ENCODE measurements at places on chromosomes 1 and 21. TPM values are rescaled to one million over a fixed set of nuclear protein-coding genes. Genes with fewer than 3 reads are reported as not detected.

OR2G2 gene
- total RNA-seq, result not detected

AMY2A gene
- total RNA-seq, result not detected

DNA sequence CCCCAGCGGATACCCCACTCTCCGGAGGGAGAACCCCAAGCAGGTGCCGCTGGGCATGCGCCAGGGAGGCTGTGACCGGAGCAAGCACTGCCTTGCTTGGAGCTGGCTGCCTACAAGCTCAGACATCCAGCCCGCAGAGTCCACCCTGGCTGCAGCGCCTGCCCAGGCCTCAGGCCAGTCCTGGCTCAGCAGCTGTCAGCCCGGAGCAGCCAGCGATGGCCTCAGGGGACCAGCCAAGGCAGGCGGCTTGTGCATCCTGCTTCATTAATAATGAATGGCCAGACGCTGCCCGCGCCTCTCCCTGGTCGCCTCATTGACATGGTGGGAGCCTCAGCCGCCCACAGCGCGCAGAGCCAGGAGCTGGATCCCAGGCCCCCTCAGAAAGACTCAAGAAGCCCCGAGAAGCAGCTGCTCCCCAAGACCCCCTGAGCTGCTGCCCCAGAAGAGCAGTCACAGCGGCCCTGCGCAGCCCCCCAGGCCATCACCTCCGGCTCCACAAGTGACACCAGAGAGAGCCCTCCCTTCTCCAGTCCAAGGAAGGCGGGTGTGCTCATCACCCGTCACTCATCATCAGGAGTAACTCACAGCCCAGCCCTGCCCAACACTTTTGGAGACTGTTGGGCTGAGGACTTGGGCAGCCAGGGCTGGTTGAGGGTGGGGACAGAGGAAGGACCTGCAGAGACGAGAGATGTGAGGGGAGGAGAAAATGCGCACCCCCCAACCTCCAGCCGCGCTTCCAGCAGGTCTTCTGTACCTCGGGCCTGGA lies 19.6 kb downstream of the KCNAB2 start:
- no peak overlapping the region for H3K27ac ChIP-seq
- no peaks in the 10 kb centered on the region for H3K36me3 ChIP-seq
- no peaks in the 10 kb centered on the region for H3K27me3 ChIP-seq
- H3K4me1 ChIP-seq, result no peaks in the 10 kb centered on the region
- no peak for DNase-seq

DNA sequence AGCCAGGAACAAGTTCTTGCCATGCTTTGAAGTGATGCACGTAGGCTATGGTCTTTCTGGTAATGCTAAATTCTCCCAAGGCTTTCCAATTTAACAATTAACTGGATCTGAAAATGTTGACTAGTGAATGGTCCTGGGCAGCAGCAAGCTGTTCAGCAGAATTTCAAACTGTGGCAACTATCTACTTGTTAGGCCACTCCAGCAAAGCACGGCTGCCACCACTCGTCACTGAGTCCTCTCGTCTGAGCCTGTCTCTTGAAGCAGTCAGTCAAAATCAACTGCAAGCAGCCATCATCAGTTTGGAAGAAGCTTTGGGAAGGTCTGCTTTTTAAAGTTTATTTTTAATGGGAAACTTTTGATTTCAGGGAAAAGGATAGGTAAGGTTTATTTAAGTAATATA lies 6.1 kb downstream of the FLVCR1 start:
- H3K36me3 ChIP-seq, result peaks cover 43% of the 10 kb centered on the region
- no peak overlapping the region for H3K4me3 ChIP-seq
- no peaks in the 10 kb centered on the region for H3K27me3 ChIP-seq
- no peak overlapping the region for H3K27ac ChIP-seq
- DNase-seq, result no peak

IL22RA1 gene
- not detected for total RNA-seq

DNA sequence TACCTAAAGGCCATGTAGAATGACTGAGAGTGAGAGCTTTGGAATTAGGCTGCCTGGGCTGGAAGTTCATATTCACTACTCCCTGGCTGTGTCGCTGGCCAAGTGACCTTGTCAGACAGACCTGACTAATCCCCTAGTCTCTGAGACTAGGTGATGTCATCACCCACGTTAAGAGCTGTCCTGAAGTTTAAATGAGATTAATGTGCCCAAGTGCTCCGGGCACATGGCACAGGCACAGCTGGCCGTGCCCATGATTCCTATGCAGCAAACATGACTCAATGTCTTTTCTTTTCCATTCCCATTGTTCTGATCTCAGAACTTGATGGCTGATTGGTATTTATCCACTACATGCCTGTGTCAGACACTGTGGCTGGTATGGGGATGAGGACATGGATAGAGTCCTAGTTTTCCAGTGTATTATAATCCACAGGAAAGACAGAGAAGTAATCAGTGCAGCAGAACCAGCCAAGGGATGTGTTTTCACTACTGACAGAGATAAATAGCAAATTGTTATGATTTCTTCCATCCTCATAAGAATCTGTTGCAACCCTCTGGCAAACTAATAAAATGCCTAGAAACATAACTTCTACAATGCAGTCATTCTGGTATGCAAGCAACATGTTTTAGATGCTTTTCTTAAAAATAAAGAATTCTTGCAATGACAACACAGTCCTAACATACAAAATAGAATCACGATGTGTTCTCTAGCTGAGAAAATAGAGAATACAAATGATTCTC lies 180.9 kb downstream of the PCP4 start:
- no peaks in the 10 kb centered on the region for H3K4me1 ChIP-seq
- H3K27me3 ChIP-seq, result no peaks in the 10 kb centered on the region
- H3K36me3 ChIP-seq, result no peaks in the 10 kb centered on the region
- no peak for DNase-seq
- H3K4me3 ChIP-seq, result no peak overlapping the region

- H3K27me3 ChIP-seq, result no peaks in the 10 kb centered on the region
- H3K36me3 ChIP-seq, result no peaks in the 10 kb centered on the region
- H3K4me1 ChIP-seq, result peaks cover 9% of the 10 kb centered on the region
- H3K27ac ChIP-seq, result no peak overlapping the region
Measured at GRCh38 chr1:86788300-86789206, 84.2 kb downstream of the SH3GLB1 start.

DNA sequence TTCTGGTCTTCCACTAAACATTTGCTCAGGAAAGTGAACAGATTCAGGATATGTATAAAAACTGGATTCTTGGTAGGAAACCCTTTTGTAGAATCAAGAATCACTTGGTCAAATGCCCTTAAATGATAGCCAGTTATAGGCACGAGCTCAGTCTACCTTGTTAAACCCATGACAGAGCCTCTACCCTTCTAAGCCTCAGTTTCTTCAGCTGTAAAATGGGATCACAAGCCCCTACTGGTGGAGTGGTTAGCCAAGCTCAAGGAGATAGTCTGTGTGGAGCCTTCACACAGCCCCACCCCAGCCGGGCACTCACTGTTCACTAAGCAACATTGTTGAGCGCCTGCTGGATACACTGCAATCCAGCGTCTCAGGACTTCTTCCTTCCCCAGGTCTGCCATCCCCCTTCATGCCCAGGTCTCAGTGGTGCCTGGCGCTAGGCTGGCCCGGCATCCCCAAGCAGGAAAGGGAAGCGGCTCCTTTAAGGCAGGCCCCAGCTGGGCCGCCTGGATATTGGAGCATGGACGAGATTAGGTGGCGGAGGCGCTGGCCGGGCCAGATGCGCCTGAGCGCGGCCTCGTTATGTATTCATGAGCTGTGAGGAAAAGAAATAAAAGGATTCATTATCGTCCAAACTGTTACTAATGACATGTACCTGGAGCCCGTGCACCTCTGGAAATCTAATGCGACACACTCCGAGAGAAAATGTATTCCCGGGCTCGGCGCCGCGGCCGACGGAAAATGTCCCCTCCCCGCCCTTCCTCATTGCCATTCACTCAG lies 75.6 kb downstream of the TAS1R2 start:
- no peak overlapping the region for H3K4me3 ChIP-seq
- no peak overlapping the region for H3K27ac ChIP-seq
- H3K36me3 ChIP-seq, result no peaks in the 10 kb centered on the region
- no peaks in the 10 kb centered on the region for H3K4me1 ChIP-seq

GRCh38 chr1:94323311-94324177 lies 86.2 kb upstream of the ARHGAP29 start:
- DNase-seq, result no peak
- H3K36me3 ChIP-seq, result no peaks in the 10 kb centered on the region
- H3K27me3 ChIP-seq, result no peaks in the 10 kb centered on the region
- H3K4me3 ChIP-seq, result no peak overlapping the region

Measured in SJSA1 (cell line).